ENCODE measurements at places on chromosomes 6 and 20. TPM values are rescaled to one million over a fixed set of nuclear protein-coding genes. Genes with fewer than 3 reads are reported as not detected.

Gene LHFPL5
- not detected for total RNA-seq

Gene IL17A
- total RNA-seq, result 0.63 TPM

Gene C6orf163
- 1.5 TPM for total RNA-seq

Gene SGK2
- 0.24 TPM for total RNA-seq

Gene PSORS1C1
- total RNA-seq, result not detected

Gene THBD
- 0.31 TPM for total RNA-seq

Gene PROKR2
- not detected for total RNA-seq

Gene L3MBTL1
- total RNA-seq, result 4.6 TPM

Gene LY6G6C
- total RNA-seq, result not detected

Gene IMPG1
- not detected for total RNA-seq

DNA sequence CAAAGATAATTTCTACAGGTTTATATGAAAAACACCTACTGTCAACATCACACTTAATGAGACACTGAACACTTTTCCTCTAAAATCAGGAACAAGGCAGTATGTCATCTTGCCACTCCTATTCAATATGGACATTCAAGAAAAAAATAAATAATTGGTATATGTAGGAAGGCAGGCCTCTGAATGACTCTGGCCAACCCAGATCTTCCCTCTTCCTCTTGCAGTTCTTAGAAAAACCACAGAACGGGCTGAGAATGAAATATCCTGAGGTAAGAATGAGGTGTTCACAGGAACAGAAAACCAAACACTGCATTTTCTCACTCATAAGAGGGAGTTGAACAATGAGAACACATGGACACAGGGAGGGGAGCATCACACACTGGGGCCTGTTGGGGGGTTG lies 1207.2 kb upstream of the CITED2 start:
- H3K27me3 ChIP-seq, result no peaks in the 10 kb centered on the region
- H3K4me1 ChIP-seq, result no peaks in the 10 kb centered on the region
- no peak for DNase-seq
- H3K27ac ChIP-seq, result no peak overlapping the region

GRCh38 chr6:108739496-108740330 lies 108.5 kb upstream of the ARMC2 start:
- no peaks in the 10 kb centered on the region for H3K27me3 ChIP-seq
- H3K27ac ChIP-seq, result no peak overlapping the region
- DNase-seq, result no peak
- no peaks in the 10 kb centered on the region for H3K36me3 ChIP-seq

GRCh38 chr6:25389471-25389870 lies 110.3 kb downstream of the CARMIL1 start:
- no peaks in the 10 kb centered on the region for H3K4me1 ChIP-seq
- H3K4me3 ChIP-seq, result no peak overlapping the region
- H3K27ac ChIP-seq, result no peak overlapping the region
- DNase-seq, result no peak
- H3K36me3 ChIP-seq, result no peaks in the 10 kb centered on the region

DNA sequence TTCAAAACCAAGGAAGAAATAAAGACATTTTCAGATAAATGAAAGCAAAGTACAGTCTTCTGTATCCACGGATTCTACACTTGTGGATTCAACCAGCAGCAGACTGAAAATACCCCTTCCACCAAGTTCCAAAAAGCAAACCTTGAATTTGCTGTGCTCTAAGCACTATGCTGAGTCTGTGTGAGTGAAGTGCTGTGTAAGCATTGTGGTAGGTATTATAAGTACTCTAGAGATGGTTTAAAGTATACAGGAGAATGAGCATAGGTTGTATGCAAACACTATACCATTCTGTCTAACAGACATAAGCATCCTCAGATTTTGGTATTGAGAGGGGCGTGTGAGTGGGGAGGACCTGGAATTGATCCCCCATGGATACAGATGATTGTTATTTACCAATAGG lies 9.6 kb downstream of the OSER1 start:
- peaks cover 59% of the 10 kb centered on the region for H3K36me3 ChIP-seq
- H3K4me3 ChIP-seq, result no peak overlapping the region
- H3K4me1 ChIP-seq, result peaks cover 5% of the 10 kb centered on the region
- H3K27me3 ChIP-seq, result no peaks in the 10 kb centered on the region

- no peak overlapping the region for H3K4me3 ChIP-seq
- H3K36me3 ChIP-seq, result peaks cover 25% of the 10 kb centered on the region
- H3K27ac ChIP-seq, result no peak overlapping the region
Measured at GRCh38 chr6:83185096-83185495, 8.0 kb downstream of the PGM3 start.

DNA sequence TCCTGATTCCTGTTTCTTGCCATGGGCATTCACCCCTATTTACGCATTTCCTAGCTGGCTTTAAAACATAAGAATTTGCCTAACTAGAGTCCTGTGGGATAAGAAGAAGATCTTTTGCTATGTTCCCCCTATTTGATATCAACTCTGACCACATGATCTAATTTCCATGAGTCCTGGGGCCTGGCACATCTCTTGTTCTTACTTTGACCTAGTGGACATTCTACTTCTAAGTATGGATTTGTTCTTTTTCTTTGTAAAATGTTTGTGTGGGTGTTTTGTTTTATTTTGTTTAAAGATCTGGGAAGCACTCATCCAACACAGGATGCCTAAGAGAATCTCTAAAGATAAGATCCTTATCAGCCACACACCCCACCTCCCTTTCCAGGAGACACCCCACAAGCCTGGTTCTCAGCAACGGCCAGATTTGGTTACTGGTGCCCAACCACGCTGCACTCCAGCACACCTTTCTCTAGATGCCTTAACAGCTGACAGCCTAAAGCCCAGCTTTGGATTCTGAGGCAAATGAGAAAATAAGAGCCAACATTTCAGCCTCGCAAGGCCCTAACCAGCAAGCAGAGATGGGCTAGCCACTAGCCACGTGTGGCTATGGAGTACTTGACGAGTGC lies 74.7 kb downstream of the SLC23A2 start:
- H3K4me1 ChIP-seq, result no peaks in the 10 kb centered on the region
- H3K4me3 ChIP-seq, result no peak overlapping the region
- no peak for DNase-seq
- H3K27ac ChIP-seq, result no peak overlapping the region

DNA sequence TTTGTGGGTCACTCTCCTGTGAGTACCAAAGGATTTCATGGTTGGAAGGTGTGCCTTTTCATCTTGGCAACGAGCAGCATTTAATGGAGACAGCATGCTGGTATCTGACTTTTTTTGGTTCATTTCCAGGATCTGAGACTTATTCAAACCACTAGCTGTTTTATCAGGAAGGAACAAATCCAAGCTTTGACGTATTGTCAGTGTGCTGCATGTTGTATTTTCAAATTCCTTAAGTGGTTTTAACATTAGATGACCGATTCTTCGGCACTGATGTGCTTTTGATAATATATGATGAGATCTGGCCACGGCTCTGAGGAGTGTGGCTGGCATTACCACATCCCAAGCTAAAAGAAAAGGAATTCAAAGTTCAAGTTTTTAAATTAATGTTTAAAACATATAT lies 6.4 kb downstream of the RMND1 start:
- H3K36me3 ChIP-seq, result peaks cover 3% of the 10 kb centered on the region
- no peak overlapping the region for H3K27ac ChIP-seq
- no peak for DNase-seq
- H3K27me3 ChIP-seq, result no peaks in the 10 kb centered on the region

DNA sequence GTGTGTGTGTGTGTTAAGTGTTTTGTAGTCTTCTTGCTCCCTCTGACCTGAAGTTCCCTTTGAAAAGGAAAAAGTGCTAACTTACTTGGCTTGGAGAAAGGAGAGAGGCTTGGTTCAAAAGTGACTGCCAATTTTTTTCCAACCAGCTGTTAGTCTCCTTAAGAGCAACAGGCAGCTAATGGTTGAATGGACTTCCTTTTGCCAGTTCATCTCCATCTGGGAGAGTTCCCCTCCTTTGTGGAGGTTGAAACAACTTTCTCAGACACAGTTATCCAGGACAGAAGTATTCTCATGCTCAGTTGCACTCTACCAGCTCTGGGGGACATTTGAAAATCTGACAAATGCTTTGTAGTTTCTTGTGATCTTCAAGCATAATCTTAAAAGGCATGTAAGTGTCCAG lies 4.5 kb downstream of the RIPOR2 start:
- DNase-seq, result no peak
- peak overlapping the region; percentile 72 for H3K4me3 ChIP-seq
- no peak overlapping the region for H3K27ac ChIP-seq
- peaks cover 22% of the 10 kb centered on the region for H3K36me3 ChIP-seq
- H3K4me1 ChIP-seq, result peaks cover 44% of the 10 kb centered on the region

GRCh38 chr6:56220078-56220477 lies 27.3 kb downstream of the COL21A1 start:
- DNase-seq, result no peak
- H3K27me3 ChIP-seq, result no peaks in the 10 kb centered on the region
- no peak overlapping the region for H3K4me3 ChIP-seq
- H3K4me1 ChIP-seq, result no peaks in the 10 kb centered on the region
- H3K36me3 ChIP-seq, result no peaks in the 10 kb centered on the region
- no peak overlapping the region for H3K27ac ChIP-seq

DNA sequence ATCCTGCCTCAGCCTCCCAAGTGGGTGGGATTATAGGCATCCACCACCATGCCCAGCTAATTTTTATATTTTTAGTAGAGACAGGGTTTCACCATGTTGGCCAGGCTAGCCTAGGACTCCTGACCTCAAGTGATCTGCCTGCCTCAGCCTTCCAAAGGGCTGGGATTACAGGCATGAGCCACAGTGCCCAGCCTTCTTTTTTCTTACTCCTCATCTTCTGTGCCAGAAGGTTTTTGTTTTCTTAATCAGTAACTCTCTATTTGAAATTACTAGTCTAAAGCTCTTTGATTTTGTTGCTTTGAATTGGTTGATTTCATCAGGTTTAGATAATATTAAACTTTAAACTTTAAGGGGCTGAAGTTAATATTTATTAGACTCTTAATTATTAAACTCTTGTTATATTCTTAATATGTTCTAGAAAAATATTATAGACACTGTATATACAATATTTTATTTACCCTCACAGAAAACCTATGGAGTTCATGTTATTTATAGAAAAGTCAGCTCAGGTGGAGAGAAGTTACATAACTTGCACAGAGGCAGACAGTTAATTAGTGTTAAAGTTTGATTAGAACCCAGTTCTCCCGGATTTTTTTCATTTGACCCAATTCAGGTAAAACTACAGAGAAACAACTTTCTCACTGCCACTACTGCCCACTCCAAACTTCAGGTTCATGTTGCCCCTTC lies 177.4 kb upstream of the SGK1 start:
- no peaks in the 10 kb centered on the region for H3K36me3 ChIP-seq
- H3K27ac ChIP-seq, result no peak overlapping the region
- no peaks in the 10 kb centered on the region for H3K4me1 ChIP-seq
- no peak overlapping the region for H3K4me3 ChIP-seq
- DNase-seq, result no peak
